ENCODE measurements at places on chromosomes 2 and 18. TPM values are rescaled to one million over a fixed set of nuclear protein-coding genes. Genes with fewer than 3 reads are reported as not detected.

MROH2A gene
- total RNA-seq, result not detected

DNA sequence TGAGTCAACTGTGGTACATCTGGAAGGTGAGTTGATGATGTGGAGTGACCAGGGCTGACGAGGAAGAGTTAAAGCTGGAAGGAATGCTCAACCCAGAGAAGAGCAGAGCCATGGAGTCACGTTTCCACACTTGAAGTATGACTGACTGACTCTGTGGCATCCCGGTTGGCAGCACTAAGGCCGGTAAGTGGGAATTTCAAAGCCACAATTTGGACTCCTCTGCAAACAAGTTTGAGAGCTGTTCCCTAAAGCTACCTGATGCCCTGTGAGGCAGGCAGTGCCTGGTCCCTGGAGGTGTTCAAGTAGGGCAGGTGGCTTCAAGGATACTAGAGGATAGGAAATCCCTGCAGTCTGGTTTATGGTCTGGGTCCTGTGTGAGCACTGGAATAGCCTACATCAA is 69.3 kb upstream of the ITGB6 start:
- no peak for DNase-seq

- DNase-seq, result no peak
These were observed 83.2 kb downstream of the TCF4 start for GRCh38 chr18:55504808-55505207.

DNA sequence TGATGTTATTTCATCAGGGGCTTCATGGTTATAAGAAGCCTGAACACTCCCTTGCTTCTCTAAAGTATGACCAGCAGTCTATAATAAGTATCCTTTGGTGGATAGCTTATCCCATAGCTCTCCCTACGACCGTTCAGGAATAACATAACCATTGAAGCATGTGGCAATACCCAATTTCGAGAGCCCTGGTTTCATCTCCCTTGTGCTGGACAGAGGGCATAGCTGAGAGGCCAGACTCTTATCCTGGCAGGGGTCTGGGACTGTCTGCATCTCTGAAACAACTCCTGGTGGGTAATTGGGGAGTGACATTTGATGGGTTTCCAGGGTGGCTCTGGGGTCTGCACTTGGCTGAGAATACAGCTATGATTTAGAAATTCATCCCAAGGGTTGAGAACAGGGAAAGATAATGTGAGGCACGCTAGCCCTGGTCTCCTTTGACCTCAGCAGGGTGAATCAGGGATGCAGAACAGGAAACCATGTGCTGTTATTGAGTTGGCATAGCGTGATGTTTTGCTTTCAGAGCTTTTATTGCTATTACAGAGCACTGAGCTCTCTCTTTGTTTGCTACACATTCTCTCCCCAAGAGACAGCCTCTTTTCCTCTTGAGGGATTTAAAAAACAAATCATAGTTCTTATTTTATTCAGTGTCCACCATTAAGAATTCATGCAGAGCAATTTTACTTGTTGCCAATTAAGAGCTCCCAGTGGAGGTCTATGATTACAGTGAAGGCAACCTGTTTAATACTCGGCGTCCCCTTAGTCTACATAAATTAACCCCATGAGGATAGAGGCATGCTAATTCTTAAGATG is 274.5 kb downstream of the NCKAP5 start:
- DNase-seq, result no peak

DNA sequence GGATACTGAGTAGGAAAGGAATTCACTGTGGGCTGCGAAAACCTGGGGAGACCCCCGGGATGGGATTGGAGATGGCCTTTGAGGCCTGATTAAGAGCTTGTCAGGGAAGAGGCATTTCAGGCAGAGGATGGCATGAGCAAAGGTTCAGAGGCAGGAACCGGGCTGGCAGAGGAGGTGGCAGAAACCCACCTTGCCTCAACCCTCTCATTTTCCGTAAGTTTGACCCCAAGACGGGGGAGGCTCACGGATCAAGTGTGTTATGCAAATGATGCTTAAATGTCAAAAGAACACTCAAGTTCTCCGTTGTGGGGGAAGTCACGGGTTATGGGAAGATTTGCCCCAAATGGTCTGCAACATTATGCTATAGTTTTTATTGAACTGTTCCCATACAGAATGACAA is 88.3 kb downstream of the MYCN start:
- no peak for DNase-seq

GRCh38 chr2:135980434-135981079 is 4.9 kb downstream of the DARS1 start:
- no peak for DNase-seq

All from pulmonary artery endothelial cell (primary cell).